Kidney epithelial cell (primary cell): ENCODE measurements at places on chromosomes 2 and 18. TPM values are rescaled to one million over a fixed set of nuclear protein-coding genes. Genes with fewer than 3 reads are reported as not detected.

- DNase-seq, result no peak
These were observed 53.3 kb upstream of the SLC5A7 start for GRCh38 chr2:107932979-107933378.

- no peak for DNase-seq
These were observed 52.5 kb upstream of the STAM2 start for GRCh38 chr2:152227969-152228592.

HOXD3 gene
- 5.4 and 9.2 TPM in 2 replicates for total RNA-seq

DNA sequence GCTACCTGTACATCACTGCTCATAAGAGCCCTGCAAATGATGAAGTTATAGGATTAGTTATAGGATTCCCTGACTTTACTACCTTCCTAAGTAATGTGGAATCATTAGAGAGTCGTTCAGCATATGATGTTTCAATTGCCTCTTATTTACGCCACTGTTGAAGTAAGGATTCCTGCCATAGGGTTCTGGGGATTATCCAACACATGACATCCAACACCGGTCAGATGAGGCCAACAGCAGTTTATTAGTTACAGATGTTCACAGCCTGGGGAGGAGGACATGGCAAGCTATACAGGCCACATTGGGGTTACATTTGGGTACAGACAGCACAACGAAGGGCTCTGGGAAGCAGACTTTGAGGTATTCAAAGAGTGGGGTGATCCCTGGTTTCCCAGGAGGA is 134.1 kb upstream of the MC4R start:
- no peak for DNase-seq

DNA sequence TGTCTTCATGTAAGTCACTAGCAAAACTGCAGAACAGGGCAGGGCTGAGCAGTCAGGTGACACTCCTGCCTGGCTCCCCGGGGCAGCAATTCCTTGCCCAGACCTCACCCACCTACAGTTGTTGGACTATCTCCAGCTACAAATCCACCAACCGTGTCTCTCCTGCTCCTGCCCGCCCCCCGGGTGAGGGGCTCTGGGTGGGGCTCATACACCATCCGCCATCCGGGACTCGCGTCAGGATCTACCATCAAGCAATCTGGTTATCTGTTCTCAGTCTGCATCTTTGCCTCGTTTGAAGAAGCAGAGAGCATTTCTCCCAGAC is 13.5 kb upstream of the GLI2 start:
- DNase-seq, result no peak

MROH2A gene
- not detected in 2 replicates for total RNA-seq

DNA sequence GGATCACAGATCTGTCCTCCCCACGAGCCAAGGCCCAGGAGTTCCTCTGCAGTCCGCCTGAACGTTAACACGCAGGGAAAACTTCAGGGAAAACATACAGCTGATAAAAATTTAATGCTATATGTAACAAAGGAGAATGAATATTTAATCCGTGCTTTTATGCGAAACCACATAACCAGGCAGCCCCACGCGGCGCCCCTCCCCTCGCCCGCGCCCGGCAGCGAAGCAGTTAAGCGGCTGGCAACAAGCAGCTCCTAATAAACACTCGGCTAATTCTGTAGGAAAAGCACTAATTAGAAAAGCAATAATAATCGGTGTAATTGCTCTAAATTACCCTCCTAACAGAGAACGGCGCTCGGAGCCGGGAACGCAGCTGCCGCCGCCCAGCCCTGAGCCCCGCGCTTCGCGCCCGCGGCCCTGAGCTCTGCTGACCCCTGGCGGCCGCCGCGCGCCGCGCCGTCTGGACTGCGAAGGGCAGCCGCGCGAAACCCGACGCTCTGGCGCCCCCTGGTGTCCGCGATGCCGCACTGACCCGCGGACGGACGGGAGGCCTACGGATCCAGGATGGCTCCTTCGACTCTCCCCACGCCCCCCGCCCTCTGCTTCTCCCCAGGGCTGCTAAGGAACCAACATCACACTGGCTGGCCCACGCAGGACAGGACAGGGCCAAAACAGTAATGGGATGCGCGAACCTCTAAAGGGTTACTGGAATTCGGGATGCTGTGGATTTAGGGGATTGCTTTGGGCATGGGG is 181.4 kb downstream of the SMAD2 start:
- peak; percentile 2 for DNase-seq

DNA sequence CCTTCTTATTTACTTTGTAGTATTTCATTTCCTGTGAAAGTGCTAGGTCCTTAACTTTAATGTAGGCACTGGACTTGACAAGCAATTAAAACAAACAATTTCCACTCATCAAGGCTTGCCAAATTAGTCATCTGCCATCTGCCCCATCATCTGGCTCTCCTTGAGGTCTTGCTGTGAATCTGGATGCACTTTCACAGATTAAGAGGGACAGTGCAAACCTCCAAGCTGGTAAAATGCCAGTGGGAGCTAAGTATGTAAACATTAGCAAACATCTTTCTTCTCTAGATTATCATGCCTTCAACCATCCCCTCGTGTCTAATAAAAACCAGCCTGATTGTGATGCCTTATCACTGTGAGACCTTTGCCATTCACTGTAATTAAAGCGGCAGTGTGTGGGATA is 402.9 kb downstream of the ERBB4 start:
- DNase-seq, result no peak

DNA sequence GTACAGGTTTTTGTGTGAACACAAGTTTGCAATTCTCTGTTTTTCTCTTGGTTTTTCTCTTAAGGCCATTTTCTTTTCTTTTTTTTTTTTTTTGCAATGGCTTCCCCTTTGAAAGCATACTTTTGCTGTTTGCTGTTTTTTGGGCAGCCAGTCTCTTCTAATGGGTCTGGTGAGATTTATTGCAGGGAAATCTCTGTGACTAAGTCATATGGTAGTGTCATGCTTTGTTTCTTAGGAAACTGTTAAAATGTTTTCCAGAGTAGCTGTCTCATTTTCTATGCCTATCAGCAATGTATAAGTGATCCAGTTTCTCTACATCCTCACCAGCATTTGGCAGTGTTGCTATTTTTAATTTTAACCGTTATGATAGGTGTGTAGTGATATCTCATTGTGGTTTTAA is 27.9 kb upstream of the CDCA7 start:
- DNase-seq, result no peak

- no peak for DNase-seq
These were observed 107.7 kb downstream of the MREG start for GRCh38 chr2:215905691-215906090.

DNA sequence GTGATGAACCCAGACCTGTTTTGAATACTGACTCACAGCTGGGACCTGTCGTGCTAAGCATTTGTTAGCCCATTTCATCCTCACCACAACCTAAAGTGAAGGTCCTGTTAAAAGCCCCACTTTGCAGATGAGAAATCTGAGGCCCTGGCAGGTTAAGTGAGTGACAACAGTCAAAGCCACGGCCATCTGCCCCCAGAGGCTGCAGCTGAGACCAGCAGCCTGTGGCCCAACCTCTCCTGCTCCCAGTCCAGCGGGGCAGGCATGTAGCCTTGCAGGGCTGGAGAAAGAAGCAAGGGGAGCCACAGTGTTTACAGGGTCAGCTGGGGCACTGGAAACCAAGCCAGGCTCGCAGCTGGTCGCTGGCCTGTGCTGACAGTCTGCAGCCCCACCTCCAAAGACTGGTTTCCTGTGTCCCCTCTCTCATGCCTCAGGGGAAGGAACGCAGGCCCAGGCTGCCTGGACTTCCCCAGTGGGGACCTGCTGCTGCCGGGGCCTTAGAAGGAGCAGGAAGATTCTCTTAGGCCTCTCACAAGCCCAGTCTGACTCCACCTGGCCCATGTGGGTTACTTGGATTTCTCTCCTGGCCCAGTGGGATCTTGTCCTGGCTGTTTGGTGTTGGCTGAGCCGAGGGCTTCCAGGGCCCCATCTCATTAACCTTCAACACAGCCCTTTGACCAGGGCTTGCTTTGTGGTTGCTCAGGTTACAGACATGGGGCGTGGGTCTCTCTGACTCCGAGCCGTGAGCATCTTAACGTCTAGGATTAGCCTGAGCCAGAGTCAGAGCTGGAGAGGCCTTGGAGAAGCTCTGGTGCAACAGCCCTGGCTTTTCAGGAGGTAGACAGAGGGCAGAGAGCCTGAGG is 1.7 kb downstream of the INPP5D start:
- no peak for DNase-seq

SKOR2 gene
- not detected in 2 replicates for total RNA-seq

SLC5A7 gene
- total RNA-seq, result not detected in 2 replicates

ELAC1 gene
- 7.1 and 9.7 TPM in 2 replicates for total RNA-seq

DNA sequence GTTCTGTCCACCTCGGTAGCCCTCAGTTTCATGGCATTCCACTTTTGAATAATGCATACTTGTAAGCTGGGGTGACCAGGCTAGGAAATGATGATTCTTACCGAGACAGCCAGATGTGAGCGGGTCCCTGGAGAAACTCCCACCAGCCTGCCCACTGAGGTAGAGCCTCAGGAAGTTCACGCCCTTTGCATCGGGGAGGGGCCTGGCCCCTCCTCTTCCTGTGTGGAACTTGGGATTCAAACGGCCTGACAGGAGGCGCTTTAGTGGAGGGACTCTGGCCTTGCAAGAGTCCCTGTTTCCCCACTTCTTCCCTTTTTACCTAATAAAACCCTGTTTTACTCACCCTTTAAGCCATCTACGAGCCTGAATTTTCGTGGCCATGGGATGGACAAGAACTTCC is 44.6 kb downstream of the MRO start:
- no peak for DNase-seq

HEATR5B gene
- 18.3 and 25.9 TPM in 2 replicates for total RNA-seq

DNA sequence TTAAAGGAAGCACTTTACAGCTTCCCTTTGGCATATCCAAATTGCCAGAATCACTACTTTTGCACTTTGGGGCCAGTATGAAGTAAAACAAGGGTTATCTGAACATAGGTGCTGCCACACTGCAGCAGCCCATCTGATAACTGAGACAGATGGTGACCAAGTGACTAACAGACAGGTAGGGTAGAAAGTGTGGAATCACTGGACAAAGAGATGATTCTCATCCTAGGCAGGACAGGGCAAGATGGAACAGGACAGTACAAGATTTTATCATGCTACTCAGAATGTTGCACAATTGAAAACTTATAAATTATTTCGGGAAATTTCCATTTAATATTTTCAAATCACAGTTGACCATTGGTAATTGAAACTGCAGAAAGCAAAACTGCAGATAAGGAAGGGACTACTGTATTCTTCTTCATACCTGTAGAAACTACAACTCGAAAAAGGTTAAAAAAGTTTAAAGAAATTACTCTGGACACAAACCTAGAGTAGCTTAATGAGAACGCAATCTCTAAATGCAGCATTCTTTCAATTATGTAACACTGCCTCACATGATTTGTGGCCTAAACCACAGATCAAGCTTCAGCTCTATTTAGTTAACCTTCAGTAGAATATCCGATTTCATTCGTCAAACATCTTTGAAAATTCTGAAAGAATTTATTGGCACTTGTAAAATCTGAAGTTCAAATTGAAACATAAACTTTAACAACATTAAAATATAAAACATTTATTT is 31.4 kb downstream of the HEATR5B start:
- no peak for DNase-seq

GRCh38 chr2:18117592-18117991 is 239.1 kb downstream of the KCNS3 start:
- no peak for DNase-seq

DNA sequence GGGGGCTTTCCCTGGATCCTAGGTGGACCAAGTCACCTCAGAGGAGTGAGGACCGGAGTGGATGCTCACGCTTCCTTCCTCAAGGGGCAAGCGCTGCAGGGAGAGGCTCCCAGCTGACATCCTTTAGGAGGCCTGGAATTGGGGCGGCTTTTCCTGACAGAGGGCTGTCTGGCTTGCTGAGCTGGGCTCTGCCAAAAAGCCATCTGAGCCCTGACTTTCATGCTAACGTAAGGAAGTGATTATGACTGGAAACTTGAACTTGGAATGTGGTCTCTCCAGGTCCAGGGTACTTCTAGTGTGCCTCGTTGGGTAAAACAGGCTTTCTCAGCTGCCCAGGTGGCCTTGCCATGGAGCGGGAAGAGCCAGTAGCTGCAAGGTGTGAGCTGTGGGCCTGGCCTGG is 268.3 kb upstream of the SPRED2 start:
- DNase-seq, result no peak

SIX3 gene
- total RNA-seq, result not detected in 2 replicates

- no peak for DNase-seq
These were observed 139.0 kb upstream of the SH3BP4 start for GRCh38 chr2:234812851-234813250.

DNA sequence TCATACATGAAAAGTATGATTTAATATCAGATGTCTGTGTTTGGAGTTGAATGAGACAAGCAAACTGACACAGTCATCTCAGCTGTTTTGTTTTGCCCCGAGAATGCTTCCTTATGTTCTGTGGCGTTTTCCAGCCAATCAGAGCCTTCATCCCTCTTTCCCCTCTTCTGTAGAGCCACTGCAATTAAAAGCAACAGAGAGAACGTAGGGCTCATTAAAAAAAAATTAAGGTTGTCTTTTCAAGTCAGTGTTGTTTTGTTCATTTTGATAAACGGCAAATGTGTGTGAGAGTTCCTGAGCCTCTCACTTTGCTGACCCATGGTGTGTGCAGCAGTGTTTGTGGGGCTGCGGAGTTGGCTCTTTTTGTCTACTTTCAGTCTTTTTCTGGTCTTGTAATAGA is 216.0 kb downstream of the FHOD3 start:
- no peak for DNase-seq
